ENCODE measurements at places on chromosomes 1 and 21. TPM values are rescaled to one million over a fixed set of nuclear protein-coding genes. Genes with fewer than 3 reads are reported as not detected.

DNA sequence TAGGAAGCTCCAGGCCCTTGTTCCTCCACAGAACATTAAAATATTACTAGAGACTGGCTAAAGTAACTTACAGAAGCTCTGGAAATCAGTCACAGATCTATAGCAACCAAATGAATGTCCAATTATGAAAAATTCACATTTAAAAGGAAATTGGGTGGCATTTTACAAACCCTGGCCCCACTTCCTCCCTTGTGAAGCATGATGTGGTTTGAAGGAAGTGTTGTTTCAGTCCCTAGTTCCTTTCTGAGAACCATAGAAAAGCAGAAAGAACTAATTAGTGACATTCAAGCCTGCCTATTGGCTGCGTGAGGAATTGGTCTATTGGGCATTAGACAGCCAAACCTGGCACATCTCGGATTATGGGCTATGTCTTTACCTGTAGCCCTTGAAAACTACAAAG lies 649.7 kb upstream of the NEGR1 start:
- DNase-seq, result no peak

The C1orf174 gene
- 34.7 TPM for total RNA-seq

DNA sequence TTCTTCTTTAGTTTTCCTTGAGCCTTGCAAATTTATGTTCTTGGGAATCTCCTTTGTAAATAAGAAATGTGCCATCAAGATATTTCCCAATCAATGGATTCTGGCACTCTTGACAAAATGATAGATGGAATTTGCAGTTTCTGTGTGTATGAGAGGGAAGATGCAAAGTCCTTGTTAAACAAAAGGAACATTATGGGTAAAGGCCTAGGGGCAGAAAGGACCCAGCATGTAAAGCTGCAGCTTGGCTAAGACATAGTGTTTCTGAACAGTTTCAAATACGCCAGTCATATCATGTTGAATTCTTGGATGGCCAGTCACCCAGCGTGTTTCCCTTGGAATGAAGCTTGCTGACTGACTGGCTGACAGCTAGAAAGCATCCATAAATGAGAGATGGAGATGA lies 210.8 kb downstream of the NFIA start:
- no peak for DNase-seq

GRCh38 chr1:39761557-39762260 lies 9.4 kb downstream of the OXCT2 start:
- no peak for DNase-seq

DNA sequence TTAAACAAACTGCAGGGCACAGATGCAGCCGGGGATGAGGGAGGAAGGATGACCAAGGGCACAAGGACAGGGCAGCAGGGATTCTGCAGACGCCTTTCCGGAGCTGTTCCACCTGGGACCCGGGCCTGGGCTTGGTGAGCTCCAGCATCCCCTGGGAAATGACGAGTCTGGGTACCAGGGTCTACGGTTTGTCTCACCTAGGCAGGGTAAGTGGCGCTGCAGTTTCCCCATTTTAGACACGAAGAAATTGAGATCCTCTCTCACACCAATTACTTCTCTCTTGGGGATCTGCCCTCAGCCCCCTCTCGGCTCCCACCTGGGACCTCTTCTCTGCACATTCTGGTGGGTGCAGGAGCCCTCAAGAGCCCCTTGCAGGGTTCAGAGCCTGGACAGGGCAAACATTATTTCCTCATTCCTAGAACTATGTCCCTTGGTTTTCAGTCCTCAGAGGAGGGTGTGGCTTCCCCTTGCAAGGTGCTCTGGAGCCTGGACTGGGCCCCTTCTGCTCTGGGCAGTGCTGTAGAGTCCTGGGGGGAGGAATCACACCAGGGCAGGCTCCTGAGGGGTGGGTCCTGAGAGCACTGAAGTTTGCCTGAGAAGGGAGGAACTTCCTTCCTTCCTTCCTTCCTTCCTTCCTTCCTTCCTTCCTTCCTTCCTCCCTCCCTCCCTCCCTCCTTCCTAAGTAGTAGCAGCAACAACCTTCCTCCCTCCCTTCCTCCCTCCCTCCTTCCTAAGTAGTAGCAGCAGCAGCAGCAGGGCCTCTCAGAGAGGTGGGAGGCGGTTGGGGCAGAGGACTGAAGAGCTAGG lies 16.0 kb downstream of the RAP1GAP start:
- no peak for DNase-seq

The TMEM50B gene
- total RNA-seq, result 31.5 TPM

DNA sequence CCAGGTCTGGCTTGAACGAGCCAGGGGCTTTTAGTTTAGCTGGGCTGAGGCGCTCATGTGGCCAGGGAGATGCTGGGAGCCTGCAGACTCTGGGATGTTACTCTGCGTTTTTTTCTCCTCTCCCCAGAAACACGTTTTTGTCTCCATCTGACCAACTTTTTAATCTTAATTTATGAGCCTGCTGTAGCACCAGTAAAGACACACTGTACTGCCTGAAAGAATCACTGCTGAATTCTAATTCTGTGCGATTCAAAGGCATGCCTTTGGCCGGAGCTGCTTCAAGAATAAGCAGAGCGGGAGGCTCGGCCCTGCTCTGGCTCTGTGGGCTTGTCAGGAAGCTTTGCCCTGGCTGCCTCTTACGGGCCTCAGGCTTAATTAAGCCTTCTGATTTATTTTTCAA lies 129.5 kb downstream of the CAMTA1 start:
- no peak for DNase-seq

The MRTO4 gene
- total RNA-seq, result 83.6 TPM

The PLD5 gene
- total RNA-seq, result not detected

The FAM177B gene
- 0.53 TPM for total RNA-seq

DNA sequence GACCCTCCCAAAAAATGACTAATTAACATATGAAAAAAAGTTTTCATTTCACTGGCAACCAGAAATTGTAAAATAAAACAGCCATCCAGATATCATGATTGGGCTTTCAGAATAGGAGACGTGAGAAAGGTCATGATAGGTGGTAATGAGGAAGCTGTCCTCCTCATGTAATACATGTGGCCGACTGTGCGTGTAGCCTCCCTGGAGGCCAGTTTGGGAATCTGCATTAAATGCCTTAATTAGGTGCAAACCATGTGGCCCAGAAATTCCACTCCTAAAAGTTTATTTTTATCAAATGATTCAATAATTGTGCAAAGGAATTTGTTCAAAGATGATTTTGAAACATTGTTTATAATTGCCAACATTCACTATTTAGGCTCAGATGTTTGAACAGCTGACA lies 127.6 kb upstream of the C1orf105 start:
- DNase-seq, result no peak

DNA sequence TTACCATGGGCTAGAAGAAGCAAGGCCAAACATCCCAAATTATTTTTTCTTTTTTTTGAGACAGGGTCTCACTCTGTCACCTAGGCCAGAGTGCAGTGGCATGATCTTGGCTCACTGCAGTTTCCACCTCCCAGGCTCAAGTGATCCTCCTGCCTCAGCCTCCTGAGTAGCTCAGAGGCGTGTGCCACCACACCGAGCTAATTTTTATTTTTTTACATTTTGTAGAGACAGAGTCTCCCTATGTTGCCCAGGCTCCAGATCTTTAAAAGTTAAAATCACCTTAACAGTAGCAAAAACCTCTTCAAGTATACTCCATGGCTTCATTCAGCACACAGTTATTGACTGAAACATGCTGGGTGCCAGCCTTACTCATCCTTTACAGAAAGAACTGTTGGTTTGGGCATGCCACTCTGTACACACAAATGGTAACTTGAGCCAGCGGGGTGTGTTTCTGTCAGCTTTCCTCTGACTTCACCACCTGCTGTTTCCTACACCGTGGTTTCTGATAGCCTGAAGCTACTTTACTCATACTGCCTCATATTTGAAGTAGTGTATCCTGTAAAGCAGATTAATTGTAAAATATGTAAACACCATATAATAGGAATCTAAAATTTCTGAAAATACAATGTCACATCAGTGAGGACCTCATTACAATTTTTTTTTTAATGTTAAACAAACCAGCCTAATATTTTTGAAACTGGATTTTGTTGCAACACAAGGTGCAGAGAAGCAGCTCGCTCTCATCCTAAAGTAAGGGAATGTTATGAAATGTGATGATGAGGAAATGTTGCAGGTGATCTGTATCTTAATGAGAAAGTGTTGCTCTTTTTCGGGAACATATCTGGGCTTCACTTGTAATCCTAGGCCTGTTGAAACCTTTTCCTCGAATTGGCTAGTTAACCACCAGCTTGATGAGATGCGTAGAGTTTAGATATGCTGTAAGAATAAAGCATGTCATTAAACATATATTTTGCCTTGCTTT lies 113.9 kb downstream of the ATP5PO start:
- no peak for DNase-seq
